ENCODE measurements at places on chromosomes 3 and 15. TPM values are rescaled to one million over a fixed set of nuclear protein-coding genes. Genes with fewer than 3 reads are reported as not detected.

- DNase-seq, result no peak
Measured at GRCh38 chr3:58022490-58022889, 14.3 kb downstream of the FLNB start.

The USP50 gene
- 1.2 TPM for total RNA-seq

DNA sequence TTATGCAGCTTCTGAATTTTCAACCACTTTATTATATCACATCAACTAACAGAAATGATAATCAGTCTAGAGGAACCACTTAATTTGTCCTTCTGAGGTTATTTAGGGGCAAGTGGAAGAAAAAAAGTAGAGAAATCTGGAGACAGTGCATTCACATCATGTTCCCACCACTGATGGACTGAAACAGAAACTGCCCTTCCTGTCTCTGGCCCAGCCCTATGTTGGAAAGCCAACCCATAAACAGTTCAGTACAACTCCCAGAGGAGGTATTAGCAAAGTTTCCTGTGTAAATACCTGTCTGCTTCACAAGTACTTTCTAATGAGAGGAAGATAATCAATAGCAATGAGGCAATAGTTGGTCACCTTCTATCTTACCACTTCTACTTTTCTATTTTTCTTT lies 205.8 kb downstream of the SSR3 start:
- DNase-seq, result no peak

DNA sequence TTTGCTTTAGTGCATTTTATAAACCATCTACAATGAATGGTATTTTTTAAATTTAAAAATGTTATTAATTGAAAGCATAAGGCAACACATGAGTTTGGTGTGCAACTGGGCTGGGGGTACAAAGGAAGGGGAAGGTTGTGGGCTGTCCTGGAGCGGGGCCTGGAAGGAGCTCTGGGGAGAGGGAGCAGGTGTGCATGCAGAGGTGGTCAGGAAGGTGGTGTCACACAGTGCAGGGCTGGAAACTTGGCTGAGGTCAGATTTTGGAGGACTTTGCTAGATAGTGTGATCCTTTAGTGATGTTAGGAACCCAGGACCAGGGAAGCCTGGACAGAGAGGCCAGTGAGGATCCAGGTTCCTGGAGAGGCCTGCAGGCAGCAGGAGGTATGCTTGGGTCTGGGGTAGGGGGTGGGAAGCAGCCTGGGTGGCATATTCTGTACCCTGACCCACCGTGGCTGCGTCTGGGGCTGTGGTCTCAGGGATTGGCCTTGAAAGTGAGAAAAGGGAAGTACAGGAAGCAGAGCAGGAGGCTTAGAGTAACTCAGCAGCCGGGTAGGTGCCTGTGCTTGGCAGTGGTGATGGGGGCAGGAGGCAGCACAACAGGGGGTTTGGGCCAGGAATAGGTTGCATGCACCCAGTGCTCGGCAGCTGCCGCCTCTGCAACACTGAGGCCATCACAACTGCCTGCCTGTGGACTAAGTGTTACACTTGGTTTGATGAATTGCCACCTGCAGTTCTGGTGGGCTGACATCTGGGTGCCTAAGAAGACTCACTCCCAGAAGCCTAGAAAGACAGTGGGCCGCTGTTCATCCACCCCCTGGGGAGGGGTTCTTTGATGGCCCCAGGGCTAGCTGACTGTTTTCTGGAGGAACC lies 33.0 kb downstream of the KY start:
- DNase-seq, result no peak

DNA sequence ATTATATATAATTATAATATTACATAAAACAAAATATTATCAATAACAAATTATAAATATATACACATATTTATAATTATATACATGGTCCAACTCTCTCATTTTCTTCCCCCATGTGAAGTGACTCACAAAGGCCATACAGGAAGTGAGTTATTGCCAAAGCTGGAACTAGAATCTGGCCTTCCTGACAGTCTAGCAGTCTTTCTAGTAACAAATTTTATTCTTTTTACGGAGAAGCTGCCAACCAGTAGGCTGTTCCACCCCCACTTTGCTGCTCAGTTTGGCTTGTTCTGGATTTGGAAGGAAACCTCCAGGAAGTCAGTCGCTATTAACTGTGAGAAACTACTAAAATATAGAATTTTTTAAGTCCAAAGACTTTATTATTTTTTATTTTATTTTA lies 79.6 kb downstream of the DHX36 start:
- DNase-seq, result no peak

GRCh38 chr15:71237456-71238188 lies 122.4 kb downstream of the THSD4 start:
- no peak for DNase-seq

The C3orf62 gene
- 8.9 TPM for total RNA-seq

DNA sequence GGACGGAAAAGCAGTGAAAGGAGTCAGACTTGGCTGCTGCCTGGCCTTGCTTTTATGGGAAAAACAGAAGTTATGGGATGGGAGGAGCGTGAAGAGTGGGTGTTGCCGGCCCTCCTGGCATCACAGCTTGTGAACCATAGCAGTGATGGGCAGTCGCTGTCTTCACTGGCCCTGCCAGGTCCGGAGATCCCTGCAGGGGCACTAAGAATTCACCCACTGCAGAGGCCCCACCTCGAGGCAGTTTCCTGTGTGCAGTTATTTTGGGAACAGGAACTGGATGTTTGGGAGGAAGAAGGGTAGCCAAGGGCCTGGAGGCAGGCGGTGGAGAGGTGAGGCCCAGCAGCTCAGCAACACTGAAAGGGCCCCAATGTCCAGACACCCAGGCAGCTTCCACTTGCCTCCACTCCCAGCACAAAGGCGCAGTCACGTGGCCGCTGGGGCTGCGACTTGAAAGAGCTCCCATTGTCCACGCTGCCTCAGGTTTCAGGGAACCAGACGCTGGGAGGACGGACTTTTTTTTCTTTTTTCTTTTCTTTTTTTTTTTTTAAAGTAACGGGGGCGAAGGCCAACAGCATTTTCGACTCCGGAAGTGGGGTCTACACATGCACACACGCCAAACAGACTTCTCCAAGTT lies 255.6 kb downstream of the ZNF621 start:
- peak; percentile 75 for DNase-seq

DNA sequence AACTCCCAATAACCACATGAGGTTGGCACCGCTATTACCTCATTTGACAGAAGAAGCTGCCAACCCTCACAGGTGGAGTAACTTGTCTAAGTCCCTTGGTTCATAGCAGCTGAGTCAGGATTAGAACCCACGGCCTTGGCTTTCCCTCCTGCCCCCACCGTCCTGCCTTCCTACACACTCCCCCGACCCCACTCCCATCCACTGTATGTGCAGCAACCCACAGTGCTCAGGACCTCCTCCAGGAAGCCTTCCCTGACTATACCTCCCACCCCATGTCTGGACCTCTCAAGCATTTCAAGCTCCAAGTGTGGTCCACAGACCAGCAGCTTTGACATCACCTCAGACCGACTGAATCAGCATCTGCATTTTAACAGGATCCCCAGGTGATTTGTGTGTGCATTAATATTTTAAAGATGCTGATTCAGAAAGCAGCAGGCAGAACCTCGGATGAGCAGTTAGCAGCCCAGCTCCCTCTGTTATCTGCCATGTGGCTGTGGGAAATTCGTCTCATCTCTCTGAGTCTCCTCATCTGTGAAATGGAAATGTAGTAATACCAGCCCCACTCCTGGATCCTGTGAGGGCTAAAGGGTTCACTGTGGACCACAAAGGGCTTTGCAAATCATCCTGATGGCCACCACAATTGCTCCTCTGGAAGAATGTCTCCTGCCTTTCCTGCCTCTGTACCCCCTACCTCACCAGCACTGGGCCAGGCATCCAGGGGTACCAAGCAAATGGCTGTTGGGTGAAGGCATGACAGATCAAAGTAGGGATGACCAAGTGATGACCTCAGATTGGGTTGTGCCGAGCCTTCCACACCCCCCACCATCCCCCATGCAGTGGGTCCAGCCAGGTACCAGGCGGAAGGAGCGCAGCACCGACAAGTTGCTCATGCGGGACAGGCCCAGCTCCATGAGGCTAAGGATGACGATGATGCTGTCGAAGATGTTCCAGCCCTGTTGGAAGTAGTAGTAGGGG lies 62.7 kb downstream of the SCN5A start:
- DNase-seq, result peak; percentile 24

The ITPKA gene
- 0.29 TPM for total RNA-seq

DNA sequence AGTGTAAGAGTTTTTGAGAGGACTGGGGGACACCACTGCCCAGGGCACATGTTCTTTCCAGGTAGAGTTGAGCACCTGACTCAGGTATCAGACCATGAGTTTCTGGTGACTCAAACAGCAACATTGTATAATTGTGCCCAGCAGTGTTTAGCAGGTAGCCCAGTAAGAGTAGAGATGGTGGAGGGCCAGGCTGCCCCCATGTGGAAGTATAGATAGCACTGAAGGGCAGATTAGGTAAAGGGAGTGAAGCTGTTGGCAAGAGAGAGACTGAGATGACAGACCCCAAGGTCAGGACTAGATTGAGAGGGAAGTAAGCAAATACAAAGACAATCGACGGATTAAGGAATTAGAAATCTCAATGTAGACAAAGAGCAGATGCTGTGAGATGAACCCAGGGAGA lies 74.6 kb downstream of the TRIM42 start:
- no peak for DNase-seq

GRCh38 chr15:22262613-22263020 lies 182.3 kb downstream of the OR4M2 start:
- DNase-seq, result no peak

GRCh38 chr15:69013726-69014406 lies 629 bp upstream of the NOX5 start:
- no peak for DNase-seq

The RHOV gene
- 31.4 TPM for total RNA-seq

Measured in ureter (tissue), 1 donor.